ENCODE measurements at places on chromosomes 7 and 10. TPM values are rescaled to one million over a fixed set of nuclear protein-coding genes. Genes with fewer than 3 reads are reported as not detected.

The CUBN gene
- 0.92 TPM for total RNA-seq

The IGF2BP3 gene
- 0.13 TPM for total RNA-seq

The CUTC gene
- total RNA-seq: 27.5 TPM

The IQUB gene
- total RNA-seq: not detected

DNA sequence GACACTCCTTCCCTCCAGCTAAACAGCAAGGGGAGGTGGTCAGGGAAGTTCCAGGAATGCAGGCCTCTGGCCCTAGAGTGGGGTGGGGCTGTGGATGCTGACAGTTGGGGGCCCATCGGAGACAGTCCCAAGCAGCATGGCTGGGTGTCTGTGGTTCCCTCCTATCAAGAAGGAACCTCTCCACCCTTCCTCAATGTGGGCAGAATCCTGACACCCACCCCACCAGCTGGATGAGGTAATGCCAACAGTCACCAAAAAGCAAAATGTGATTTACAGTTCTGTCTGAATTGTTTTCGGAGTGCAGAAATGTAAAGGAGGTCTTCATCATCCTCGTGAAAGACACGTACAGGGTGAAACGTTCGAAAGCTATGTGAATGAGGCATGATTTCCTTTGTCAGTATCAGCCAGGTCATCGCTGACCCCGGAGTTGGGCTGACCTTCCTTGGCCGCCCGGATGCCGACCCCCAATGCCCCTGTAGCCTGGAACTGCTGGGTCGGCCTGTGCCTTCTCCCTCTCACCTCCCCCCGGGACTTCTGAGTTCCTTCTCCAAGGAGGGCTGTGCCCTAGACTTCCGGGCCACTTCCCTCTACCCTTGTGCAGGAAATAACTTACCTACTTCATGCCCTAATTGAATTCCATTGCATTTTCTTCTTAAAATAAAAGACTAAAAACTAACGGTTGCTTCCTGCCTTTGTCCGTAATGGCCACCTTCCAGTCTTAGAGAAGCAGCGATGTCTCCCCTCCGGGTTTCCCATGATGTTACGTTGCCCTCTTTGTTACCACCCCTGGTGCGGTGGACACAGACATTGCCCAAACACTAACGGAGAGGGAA, 24.5 kb downstream of the FOXK1 start:
- peaks cover 7% of the 10 kb centered on the region for H3K4me1 ChIP-seq
- no peaks in the 10 kb centered on the region for H3K27me3 ChIP-seq
- H3K4me3 ChIP-seq: no peak overlapping the region
- H3K36me3 ChIP-seq: no peaks in the 10 kb centered on the region
- no peak overlapping the region for H3K27ac ChIP-seq

GRCh38 chr7:157615852-157616251, 279.0 kb downstream of the DNAJB6 start:
- H3K27ac ChIP-seq: no peak overlapping the region
- no peaks in the 10 kb centered on the region for H3K27me3 ChIP-seq
- no peaks in the 10 kb centered on the region for H3K36me3 ChIP-seq
- DNase-seq: no peak
- no peak overlapping the region for H3K4me3 ChIP-seq

DNA sequence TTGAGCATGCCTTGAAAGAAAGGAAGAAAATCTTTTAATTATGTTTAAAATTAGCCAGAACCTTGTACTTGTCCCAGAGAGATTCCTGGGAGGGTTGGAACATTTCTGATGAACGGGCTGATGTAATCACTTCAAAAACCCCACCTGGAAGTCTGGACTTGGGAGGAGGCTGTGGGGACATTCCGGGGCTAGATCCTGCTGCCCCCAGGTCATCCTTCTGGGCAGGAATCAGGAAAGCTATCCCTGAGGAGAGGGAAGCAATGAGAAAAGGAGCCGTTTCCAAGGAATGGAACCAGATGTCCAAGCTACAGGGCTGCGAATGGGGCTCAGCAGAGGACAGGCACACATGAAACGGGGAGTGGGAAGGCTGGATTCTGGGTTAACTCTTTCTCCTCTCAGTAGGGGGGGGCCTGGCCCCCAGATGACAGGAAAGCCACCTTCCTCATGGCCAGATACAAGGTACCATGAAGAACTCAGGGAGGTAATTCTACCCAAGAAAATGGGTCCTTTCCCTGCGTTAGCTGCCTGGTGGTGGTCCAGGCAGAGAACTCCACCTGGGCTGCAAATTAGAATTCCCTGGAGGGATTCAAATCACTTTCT, 280.1 kb downstream of the TCF7L2 start:
- no peaks in the 10 kb centered on the region for H3K36me3 ChIP-seq
- H3K27ac ChIP-seq: no peak overlapping the region
- H3K27me3 ChIP-seq: no peaks in the 10 kb centered on the region
- no peaks in the 10 kb centered on the region for H3K4me1 ChIP-seq
- DNase-seq: no peak

- peaks cover 54% of the 10 kb centered on the region for H3K4me1 ChIP-seq
- peak overlapping the region; percentile 59 for H3K27ac ChIP-seq
- H3K36me3 ChIP-seq: peaks cover 6% of the 10 kb centered on the region
- peak overlapping the region; percentile 10 for H3K4me3 ChIP-seq
- H3K27me3 ChIP-seq: no peaks in the 10 kb centered on the region
These were observed 42.3 kb downstream of the ARID5B start for GRCh38 chr10:61943674-61944378.

GRCh38 chr7:150780292-150780691, 19.9 kb downstream of the TMEM176B start:
- H3K4me1 ChIP-seq: peaks cover 5% of the 10 kb centered on the region
- no peak overlapping the region for H3K4me3 ChIP-seq
- no peak overlapping the region for H3K27ac ChIP-seq
- no peak for DNase-seq
- H3K27me3 ChIP-seq: peaks cover 4% of the 10 kb centered on the region
- H3K36me3 ChIP-seq: no peaks in the 10 kb centered on the region

DNA sequence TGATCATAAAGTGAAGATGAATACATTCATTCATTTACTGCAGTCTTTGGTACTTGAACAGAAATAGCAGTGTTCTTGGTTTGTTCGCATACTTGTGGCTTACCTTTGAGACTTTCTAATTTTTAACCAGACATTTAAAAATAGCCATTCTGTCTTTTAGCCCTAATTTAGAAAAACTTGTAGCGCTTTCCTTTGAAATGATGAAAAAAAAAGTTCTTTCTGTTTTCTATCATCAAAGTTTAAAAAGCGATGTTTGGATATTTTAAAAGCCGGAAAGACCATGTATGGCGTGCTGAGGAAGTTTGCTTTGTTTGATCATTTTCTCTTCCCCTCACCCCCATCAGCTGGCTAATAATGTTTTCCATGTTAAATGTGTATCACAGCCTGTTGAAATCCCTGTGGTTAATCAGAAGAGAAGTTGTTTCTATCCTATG, 116.3 kb downstream of the CUX1 start:
- no peaks in the 10 kb centered on the region for H3K4me1 ChIP-seq
- no peak overlapping the region for H3K27ac ChIP-seq
- no peaks in the 10 kb centered on the region for H3K27me3 ChIP-seq
- no peaks in the 10 kb centered on the region for H3K36me3 ChIP-seq
- no peak overlapping the region for H3K4me3 ChIP-seq

DNA sequence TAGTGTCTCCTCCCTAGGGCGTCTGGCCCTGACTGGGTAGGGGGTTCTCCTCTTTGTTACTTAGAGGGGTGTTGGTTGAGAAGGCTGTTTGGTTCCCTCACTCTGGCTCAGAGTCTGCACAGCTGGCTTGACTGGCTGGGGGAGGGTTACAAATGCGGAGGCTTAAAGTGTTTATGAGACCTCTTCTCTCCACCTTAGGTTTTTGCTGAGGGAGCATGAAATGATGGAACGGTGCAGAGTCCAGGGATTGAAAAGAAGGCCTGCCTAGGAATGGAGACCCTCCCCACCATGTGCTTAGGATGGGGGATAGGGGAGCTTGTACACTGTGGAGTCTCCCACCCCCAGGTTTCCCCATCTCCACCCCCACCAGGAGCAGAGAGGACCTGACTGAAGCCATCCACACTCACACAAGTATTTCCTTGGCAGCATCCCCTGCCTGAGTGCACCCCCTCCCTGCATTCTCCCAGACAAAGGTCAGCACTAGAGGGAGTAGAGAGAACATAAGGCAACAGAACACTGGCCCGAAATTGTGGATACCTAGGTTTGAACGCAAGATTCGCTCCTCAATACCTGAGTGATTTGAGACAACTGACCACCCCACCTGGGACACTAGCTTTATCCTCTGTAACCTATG, 1.7 kb upstream of the LDB1 start:
- peak overlapping the region; percentile 96 for H3K27ac ChIP-seq
- H3K36me3 ChIP-seq: no peaks in the 10 kb centered on the region
- H3K27me3 ChIP-seq: no peaks in the 10 kb centered on the region
- peak overlapping the region; percentile 90 for H3K4me3 ChIP-seq

DNA sequence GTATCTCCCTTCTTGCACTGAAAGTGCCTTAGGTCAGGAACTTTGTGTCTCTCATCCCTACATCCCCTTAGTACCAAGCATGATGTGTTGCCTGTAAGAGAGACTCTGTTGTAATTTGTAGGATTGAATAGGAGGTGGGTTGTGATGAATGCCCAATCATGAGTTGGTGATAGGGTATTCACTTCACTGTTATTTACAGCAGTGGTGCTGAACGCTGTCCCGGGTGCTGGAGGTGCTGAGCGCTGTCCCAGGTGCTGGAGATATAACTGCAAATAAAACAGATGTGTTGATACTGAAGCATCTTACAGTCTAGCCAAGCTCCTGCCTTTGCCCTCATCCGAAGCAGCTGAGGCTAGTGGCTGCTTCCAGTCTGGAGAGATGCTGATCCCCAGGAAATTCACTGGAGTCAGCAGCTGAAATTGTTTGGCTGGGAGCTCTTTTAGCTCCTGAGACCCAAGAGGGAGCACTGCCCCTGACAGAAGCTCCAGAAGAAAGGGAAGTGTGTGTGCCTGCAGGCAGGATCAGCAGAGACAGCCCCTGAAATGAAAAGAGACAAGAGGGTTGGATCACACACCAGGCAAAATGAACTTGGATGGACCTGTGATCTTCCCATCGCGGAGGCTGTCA, 183.4 kb downstream of the SORCS3 start:
- DNase-seq: no peak
- no peaks in the 10 kb centered on the region for H3K36me3 ChIP-seq
- no peak overlapping the region for H3K27ac ChIP-seq
- no peaks in the 10 kb centered on the region for H3K27me3 ChIP-seq
- no peaks in the 10 kb centered on the region for H3K4me1 ChIP-seq

DNA sequence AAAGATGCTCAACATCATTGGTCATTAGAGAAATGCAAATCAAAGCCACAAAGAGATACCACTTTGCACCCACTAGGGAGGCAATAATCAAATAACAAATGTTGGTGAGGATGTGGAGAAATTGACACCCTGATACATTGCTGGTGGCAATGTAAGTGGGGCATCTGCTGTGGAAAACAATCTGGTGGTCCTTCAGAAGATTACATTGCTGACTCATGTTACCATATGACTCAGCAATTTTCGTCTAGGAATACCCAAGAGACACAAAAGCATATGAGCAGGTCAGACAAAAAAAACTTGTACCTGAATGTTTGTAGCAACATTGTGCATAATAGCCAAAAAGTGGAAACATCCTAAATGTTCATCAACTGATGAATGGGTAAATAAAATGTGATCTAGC, 4.9 kb upstream of the CLDN3 start:
- no peaks in the 10 kb centered on the region for H3K36me3 ChIP-seq
- H3K4me1 ChIP-seq: no peaks in the 10 kb centered on the region
- no peaks in the 10 kb centered on the region for H3K27me3 ChIP-seq
- no peak overlapping the region for H3K27ac ChIP-seq

Data from CD8-positive, alpha-beta memory T cell (primary cell).